Stimulated activated CD8-positive, alpha-beta memory T cell treated with anti-CD3 and anti-CD28 coated beads, Interleukin-2, amount 100 ng/mL, for 1 hour (primary cell): ENCODE measurements at places on chromosomes 16 and 17.

GRCh38 chr17:45768000-45768399 lies 16.1 kb upstream of the CRHR1 start:
- no peak for DNase-seq

DNA sequence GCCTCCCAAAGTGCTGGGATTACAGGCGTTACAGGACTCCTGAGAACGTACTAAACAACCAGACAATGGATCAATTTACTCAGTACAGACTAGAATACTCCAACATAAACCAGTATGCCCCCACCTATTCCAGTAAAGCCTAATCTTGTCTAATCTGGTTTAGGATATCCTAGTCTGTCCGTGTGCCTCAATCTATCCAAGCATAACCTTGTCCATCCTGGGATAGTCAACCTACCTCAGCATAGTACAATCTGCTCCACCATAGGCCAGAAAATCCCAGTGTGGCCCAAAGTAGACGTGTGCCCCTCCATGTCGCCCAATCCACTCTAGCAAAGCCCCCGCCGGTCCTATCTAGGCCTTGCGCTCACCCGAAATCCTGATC lies 625 bp downstream of the DVL2 start:
- DNase-seq, result no peak

- DNase-seq, result no peak
Observed at GRCh38 chr16:76194616-76195015, 82.6 kb upstream of the CNTNAP4 start.

DNA sequence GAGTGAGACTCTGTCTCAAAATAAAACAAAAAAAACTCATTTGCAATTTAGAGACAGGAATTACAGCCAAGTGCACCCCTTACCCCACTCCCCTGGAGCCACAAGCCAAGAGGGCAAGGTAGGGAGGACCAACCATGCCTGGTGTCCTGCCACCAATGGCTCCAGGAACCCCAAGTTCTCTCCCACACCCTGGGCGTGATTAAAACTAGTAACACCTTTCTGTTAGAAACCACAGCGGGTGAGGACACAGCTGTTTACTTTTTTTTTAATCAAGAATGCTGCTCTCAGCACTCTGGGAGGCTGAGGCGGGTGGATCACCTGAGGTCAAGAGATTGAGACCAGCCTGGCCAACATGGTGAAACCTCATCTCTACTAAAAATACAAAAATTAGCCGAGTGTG lies 38.1 kb downstream of the ANKRD11 start:
- DNase-seq, result no peak

GRCh38 chr16:7284780-7285179 lies 47.9 kb upstream of the RBFOX1 start:
- no peak for DNase-seq

GRCh38 chr16:17367036-17367435 lies 103.7 kb downstream of the XYLT1 start:
- DNase-seq, result no peak

DNA sequence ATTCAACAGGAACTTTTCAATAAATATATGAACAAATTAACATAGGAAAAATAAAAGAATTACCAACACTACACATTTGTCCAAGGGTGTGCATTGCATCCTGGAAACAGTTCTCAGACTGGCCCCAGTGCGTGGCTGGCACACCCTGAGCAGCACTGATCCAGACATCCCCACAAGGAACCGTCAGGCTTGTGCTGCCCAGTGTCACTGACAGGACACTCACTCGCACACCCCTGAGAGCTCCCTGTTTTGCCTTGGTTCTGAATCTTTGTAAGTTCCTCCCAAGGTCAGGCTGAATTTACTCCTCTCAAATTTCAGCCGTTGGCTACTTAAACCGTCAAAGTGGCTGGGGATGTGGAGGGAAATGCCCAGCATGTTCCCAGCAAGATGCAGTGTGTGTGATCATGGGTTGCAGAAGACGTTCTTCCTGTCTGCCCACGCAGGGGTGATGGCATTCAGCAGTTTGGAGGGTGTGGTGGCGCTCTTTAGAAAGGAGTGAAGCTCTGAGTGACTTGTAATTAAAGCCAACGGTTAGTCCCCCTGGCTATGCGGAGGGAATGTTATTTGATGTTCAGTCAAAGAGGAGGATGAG lies 1.7 kb downstream of the MT2A start:
- no peak for DNase-seq

GRCh38 chr17:31339906-31340661 lies 18.7 kb upstream of the EVI2A start:
- no peak for DNase-seq

DNA sequence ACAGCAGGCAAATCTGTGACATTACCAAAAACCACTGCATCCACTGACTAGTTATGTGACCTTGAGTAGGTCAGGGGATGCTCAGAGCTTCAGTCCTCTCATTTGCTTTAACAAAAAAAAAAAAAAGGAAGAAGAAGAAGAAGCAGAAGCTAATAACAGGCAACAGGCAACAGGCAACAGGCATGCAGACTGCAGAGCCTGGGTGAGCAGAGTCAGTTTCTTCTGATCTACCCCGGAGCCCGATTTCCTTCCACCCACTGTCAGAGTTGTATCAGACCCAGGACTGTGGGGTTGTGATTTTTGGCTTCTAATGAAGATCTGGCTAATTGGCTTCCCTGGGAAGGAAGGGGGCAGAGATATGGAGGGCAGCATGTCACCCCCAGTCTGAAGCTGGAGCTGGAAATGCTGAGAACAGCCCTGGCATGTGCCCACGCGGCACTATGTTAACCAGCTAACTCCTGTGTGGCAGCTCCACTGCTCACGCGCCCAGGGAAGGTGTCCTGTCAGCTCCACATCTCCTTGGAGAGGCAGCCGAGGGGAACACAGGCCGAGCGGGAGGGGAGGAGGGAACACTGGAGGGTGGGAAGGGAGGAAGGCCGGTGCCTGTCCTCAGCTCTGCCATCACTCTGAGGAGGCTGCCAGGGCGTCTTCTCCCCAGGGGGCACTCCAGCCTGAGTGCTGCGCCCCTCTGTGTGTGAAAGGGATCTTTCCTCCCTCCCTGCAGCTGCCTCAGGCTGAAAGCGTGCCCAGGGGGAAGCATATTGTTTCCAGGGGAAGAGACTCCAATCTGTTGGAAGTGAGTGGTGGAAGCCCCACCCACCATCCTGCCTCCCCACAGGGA lies 17.6 kb downstream of the SRCIN1 start:
- DNase-seq, result no peak

DNA sequence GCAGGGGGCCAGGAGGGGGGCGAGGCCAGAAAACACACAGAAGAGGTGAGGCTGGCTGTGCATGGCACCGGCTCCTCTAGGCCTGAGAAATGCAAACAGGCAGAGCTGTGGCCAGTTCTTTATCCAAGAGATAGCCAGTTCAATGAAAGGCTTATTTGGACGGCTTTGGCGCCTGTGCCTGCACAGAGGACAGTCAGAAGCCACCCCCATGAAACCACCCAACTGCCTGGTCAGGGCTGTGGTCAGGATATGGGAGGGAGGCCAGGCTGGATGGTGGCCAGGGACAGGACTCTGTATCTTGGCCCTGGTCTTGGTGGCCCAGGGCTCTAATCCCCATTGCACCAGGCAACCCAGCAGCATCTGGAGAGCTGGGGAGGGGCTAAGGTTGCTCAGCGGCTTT lies 24.5 kb upstream of the GPRC5C start:
- DNase-seq, result no peak

DNA sequence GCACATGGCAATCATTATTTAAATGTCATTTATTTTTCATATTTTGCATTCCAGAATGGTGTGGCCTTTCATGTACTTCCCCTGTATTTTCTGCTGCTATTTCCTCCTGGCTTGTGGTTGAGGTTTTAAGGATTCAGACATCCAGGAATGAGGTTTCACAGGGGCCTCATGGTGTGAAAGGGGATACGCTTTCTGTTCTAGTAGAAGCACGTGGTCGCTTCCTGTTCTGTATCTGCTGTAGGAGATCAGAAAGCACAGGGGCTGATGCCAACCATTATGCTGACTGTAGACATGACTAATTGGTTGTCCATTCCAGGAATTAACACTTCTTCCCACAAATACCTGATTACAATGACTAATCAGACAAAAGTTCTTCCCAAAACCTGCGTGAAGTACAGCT lies 405.9 kb downstream of the SHISA9 start:
- DNase-seq, result no peak

- DNase-seq, result peak; percentile 21
Observed at GRCh38 chr17:76968707-76969597, 100.7 kb downstream of the MGAT5B start.

GRCh38 chr17:76243826-76244679 lies 3.8 kb upstream of the RNF157 start:
- DNase-seq, result no peak

DNA sequence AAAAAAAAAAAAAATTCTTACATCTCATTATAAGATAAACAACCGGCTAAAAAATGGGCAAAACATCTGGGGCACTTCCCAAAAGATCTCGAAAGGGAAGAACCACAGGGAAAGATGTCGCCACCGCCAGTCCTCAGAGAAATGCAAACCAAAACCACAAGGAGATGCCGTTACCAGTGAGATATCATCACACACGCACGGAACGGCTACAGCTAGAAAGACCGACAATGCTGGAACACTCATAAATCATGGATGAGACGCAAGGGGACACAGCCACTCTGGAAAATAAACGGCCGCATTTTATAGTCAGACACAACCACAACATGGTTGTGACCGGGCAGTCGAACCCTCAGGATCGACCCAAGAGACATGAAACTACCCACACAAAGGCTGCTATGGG lies 24.5 kb downstream of the WDR45B start:
- no peak for DNase-seq

GRCh38 chr17:41127371-41127770 lies 3.4 kb upstream of the KRTAP4-12 start:
- DNase-seq, result no peak

DNA sequence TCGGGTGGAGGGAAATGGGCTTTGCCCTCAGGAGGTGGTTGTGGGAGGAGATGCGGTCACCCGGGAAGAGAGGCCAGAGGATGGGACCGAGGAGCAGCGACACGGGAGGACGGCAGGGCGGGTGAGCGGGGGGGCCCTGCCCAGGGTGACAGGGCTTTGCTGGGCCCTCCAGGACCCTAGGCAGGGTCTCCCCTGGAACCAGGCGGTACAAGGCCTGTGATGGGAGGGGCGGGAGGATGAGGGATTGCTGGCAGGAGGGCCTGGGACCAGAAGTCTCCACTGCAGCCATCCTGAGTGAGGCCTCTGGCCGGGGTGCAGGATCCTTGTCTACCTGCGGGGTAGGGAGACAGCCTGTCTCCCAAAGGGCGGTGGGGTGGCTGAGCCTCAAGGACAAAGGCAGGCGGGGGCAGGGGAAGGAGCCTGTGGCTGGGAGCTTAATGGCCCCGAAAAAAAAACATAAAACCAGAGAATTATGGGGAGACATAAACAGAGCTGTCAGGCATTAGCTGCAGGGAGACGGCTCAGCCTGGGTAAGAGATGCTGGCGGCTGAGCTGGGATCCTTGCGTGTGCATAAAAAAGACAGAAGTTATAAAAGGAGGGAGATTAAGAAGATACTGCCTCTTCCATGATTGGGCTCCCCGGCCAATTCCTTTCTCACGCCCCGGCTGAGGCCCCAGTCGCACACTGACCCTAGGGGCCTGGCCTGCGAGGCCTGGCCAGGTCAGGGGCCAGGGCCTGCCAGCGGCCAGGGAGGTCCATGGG lies 66.7 kb downstream of the SREBF1 start:
- no peak for DNase-seq

DNA sequence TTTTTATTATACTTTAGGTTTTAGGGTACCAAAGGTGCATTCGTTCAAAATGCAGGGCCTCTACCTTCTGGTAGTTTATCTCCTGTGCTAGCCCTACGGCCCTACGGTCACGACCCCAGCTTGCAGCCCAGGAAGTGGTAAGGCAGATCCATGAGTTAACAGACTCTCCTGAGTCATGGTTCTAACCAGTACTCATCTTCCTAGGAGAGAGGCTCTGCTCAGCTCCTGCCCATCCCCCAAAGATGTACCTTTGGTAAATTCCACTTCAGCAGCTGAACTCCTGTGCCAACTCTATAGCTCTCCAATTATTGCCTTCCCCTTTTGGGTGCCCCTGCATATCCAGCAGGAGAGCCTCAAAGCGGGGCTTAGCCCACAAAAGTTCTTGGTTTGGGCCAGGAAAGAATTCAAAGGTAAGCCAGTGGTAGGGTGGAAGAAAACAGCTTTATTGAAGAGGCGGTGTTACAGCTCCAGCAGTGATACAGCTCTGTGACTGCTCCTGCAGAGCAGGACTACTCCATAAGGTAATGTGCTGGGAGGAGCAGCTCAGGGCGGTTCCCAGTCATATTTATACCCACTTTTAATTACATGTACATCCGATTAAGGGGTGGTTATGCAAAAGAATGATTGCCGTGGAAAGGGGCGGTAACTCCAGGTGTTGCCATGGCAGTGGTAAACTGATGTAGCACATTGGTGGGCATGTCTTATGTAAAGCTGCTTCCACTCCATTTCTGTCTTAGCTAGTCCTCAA lies 241.4 kb downstream of the PMP22 start:
- DNase-seq, result no peak

DNA sequence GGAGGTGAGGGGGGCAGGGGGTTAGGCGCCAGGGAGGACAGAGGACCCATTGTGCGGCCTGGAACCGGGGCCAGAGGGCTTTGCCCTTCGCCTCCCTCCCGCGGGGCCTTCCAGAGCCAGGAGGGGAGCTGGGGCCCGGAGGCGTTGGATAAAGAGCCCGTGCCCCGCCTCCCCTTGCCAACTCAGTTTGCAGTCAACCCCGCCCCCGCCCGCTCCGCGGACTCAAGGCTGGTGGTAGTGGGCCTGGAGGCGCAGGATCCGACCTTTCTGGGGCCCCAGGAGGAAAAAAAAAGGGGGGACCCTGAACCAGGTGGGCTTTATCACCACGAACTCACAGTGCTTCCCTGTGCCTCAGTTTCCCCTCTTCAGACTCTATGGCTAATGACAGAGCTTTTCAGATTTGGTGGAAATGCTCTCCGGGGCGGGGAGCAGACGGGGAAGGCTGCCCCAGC lies 2.0 kb upstream of the SPHK1 start:
- no peak for DNase-seq

- no peak for DNase-seq
Observed at GRCh38 chr17:75105126-75106080, 4.4 kb upstream of the ARMC7 start.

DNA sequence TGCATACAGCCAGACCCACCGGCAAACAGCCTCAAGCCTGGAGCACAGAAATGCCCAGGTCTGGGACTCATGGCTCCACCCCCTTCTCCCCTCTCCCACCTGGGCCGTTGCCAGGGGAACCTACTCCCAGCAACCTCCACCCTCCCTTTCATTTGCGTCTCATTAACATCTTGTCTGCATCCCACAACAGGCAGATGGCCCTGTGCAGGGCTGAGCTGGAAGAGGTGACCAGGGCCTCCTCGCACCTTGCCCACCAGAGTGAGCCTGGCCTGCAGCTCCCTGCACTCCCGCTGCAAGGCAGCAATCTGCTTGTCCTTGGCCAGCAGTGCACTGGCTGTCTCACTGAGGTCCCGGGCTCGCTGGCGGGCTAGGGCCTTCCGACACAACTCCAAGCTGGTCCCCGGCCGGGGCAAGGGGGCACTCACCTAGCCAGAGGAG lies 3.3 kb downstream of the TSPOAP1 start:
- no peak for DNase-seq

GRCh38 chr16:50884066-50884860 lies 142.4 kb downstream of the CYLD start:
- no peak for DNase-seq
